ENCODE measurements at places on chromosomes 2 and 18.

GRCh38 chr2:112685271-112685884 lies 35.4 kb upstream of the NT5DC4 start:
- DNase-seq = no peak

DNA sequence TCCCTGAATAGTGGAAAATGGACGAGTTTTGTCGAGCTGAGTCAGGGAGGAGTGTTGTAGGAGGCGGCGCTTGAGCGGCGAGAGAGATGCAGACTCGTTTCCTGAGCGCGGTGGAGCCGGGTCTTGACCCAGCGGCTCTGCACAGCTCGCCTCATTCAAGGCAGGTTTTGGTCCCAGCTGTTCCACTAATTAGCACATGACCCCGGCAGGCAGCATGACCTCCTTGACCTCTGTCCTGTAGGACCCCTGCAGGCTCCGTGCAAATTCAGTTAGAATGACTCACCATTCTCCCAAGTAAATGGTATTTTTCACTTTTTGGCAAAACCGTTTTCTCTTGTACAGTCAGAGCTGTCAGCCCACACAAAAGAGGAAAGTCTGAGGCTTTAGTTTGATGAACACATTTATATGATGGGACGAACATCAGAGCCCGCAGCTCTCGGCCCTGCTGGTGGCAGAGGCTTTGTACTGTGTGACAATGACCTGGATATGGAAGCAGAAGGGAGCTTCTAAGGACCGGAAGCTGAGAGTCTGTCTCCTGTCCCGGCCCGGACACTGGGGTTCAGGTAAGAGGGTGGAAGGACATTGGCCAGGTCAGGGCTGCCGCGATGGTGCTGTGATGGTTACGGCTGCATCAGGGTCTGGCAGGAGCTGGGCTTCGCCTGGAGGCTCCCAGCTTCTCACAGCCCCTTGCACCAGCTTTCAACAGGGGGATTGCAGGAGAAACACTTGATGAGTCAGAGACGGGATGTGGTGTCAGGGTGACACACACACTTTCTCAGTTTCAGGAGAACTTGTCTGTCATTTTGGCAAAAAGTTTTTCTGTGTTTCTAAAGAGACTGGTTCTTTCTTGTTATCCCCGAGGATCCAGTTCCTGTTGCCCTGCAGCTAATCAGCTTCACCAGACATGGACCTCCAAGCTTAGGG lies 29.9 kb upstream of the ALKAL2 start:
- DNase-seq = no peak

DNA sequence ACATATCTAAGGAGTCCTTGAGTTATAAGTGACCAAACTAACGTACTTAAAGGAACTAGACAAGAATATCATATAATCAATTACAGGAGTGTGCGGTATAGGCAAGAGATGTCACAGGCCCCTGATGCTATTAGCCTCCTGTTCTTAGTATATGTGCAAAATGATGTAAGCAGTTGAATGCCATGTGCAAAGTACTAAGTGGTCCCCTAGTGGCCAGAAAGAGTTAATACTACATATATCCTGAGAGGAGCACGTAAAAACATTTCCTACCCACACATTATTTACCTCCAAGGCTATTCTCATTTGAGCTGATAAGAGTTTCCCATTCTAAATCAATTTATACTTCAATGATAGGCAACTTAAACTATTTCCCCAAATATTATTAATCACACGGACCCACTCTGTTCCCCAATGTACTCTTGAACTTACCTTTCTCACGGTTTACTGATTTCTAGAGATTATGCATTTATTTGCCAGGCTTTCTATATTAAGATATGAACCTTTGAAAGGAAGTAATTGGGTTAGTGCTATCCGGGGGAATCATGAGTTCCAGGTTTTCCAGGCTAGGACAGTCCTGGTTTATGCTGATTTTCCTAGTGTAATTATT lies 158.0 kb upstream of the KLHL14 start:
- peak; percentile 86 for DNase-seq

DNA sequence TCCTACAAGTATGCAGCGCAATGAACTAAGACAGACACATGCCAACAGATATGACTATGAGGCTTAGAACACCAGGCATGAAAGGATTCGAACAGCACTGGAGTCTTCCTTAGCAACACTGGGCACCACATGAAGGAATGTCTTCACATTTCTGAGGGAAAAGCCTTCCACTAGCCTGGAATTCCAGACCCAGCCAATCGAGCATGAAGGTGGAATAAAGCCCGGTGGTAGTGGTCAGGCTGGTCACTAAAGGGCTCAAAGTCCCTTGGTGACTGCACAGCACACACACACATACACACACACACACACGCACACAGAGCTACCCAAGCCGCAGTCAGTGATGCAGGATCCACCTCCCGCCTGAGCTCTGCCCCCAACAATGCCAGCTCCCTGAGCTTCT lies 19.7 kb upstream of the SFXN5 start:
- no peak for DNase-seq

DNA sequence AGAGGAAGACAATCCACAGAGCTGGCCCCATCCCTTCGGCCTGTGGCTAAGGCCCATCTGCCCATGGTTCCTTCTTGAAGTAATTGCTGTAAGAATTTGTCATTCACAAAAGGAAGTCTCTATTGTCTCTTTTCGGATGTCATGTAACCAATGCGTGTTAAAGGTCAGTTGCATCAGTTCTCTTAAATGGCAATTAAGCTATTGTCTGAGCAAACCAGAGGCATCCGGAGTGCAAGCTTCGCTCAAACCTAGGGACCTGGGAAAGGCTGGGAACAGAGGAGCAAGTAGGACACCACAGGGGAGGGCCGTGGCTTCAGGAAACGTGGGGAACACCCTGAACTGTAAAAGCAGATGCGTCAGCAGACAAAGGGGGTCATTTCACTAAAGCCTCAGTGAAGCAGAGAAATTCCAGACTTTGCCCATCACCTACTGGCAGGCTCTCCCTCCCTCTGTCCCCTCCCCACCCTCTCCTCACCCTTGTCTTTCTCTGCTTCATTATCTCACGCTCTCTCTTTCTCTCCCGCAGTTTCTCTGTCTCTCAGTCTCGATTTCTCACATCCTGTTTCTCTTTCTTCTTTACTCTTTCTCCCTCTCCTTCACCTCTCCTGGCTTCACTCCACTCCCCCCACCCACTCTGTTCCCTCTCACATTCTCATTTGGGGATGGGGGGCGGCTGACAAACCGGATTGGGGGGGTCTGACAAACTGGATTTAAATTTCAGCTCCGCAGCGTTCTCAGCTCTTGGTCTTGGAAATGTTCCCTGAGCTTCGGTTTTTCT lies 204.6 kb upstream of the TNP1 start:
- no peak for DNase-seq

- no peak for DNase-seq
Measured at GRCh38 chr2:200217320-200217719, 89.2 kb upstream of the SPATS2L start.

DNA sequence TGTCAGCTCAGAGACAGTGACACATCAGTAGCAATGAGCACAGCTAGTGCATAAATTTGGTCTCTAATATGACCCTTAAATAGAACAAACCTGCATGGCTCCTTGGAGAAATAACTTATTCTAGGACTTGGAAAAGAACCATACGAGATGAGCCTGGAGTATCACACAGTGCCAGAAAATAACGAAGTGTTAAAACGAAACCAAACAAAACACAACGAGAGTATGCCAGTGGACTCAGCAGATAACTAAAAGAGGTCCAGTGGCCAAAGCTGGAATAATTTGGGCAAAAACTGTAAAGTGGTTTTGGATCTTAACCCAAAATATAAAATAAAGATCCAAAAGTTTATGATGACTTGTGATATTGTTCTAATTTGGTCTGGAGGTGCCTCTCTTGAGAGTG lies 1599.0 kb upstream of the LRRTM1 start:
- no peak for DNase-seq

DNA sequence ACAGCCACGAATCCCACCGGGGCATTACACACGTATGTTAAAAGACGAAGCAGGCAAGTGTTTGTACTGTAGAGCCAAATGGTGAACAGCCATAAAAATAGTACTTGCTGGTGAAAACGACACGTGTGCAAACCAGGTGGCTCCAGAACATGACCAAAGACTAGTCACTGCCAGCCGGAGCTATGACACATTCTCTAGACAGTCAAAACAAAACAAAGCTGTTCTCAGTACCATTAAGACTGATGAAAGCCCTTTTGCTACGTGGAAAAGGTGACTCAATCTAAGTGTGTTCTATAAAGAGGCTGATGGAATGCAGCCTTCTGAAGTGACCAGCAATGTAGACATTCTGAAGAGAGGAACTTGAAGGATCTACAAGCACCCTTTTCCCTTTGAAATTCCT lies 367.7 kb upstream of the NETO1 start:
- DNase-seq = no peak

DNA sequence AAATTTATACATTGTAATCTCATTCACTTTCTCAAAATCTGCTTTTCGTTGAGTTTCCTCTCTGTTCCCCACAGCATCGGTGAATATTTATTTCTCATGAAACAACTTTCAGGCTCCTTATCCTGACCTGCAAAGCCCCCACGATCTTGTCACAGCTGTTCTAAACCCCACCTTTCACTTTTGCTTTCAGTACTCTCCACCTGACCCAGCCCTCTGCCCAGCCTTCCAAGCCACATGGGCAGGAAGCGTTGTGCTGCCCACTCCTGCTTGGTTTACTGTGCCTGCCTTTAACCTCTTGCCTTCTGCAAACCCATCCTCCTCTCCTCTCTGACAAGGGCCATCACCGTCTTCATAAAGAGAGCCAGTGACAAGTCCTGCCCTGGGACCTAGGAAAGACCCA lies 262.5 kb downstream of the GALR1 start:
- DNase-seq = no peak

DNA sequence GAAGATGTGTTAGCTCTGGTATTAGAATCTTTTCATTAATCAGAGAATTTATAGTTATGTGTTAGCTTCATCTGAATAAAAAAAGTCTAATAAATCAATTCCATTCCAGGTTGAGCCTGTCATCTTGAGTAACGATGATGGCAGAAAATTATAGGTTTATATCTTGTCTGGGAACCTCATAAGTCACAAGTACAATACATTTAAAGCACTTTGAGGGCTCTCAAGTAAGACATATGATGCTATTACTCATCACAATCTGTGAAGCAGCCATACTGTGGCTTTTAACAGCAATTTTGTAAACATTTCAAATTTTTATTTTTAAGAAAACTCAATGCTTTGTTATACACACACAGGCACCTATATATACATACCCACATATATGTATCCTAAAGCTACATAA lies 484.1 kb upstream of the VRK2 start:
- DNase-seq = no peak

DNA sequence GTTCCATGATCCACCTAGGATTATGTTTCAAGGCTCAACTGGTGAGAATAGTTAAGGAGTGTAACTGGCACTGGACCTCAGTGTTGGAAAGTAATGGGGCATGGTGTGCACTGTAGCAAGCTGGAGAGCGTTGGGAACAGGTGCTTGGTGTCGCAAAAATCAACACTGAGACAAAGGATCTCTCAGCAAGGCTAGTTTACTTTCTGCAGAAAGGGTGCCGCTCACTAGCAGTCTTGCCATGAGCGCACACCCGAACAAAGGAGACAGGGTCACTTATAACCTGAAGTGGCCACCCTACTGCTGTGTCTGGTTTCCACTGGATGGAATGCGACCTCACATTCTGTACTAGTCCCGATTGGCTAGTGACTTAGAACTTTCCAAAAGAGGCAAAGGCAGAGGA lies 133.2 kb downstream of the TMEM17 start:
- DNase-seq = no peak

GRCh38 chr2:219965287-219966194 lies 338.1 kb downstream of the SLC4A3 start:
- no peak for DNase-seq

DNA sequence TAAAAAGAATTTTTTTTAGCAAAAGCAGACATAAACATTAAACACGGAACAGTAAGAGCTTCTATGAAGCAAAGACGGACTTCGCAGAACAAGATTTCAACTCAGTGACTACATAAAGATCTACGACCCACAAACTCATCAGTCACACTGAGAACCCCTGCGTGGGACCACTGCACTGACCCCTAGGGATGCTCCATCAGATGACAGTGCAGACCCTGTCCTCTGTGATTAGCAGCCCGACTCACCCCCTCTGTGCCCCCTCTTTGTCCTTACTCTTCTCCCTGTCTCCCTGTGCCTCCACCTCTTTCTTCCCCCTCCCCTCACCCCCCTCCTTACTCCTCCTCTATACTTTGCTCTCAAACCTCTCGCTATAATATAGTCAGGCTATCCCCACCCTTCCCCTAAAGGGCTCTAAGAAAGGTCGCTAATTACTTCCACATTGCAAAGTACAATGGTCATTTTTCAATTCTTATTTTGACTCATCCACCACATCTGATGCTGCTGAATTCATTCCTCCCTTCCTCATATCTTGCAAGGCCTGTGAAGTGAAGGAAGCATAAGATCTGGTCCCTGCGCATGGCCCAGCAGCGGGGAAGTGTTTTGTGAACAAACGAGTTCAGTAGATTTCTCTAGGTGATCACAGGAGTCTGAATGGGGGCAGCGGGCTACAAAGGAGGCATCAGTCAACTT lies 89.3 kb downstream of the CABYR start:
- no peak for DNase-seq

DNA sequence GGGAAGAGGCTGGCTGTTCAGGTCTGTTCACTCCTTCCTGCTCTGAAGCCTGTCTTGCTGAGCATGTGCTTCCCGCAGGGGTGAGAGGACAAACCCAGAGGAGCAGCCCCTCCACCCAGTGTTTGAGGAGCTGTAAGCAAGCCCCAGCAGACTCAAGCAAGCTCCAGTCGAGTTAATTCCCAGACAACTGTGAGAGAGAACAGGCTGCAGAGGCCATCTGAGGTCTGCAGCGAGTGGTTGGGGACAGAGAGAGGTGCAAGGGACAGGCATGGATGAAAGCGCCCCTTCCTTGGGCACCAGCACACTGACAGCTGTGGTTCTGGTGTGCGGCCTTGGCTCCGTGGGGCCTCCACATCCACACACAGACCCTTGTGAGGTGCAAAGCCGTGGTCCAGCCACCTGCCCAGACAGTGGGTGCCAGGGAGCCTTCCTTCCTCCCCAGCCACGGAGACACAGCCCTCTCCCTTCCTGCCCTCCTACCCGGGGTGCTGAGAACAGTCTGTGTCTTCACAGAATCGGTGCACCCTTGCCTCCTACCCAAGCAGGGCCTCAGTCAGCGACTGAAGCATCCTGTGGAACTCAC lies 36.2 kb downstream of the MAL start:
- no peak for DNase-seq

- DNase-seq = no peak
Measured at GRCh38 chr2:151796774-151797173, 31.4 kb downstream of the ARL5A start.

GRCh38 chr2:158391876-158392275 lies 64.7 kb downstream of the CCDC148 start:
- DNase-seq = no peak

DNA sequence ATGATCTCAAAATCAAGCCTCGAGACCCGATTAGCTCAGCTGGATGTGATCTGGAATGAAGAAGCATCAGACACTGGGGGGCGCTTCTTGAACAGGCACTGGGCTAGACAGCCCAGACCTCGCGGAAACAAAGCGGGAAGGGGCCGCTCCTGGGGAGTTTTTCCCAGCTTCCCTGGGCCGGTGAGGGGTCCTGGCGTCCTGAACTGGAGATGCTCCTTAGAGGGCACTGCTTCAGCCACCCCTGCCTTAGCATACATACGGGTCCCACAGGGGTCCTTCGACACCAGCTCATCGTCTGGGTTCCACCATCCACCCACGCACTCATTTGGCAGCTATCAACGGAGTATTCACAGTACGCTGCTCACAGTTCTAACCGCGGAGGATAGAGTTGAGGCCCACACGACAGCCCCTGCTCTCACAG lies 146.7 kb downstream of the TSN start:
- no peak for DNase-seq

GRCh38 chr2:133123904-133124303 lies 444.4 kb downstream of the NCKAP5 start:
- peak; percentile 45 for DNase-seq
